ENCODE measurements at places on chromosomes 16 and 17.

DNA sequence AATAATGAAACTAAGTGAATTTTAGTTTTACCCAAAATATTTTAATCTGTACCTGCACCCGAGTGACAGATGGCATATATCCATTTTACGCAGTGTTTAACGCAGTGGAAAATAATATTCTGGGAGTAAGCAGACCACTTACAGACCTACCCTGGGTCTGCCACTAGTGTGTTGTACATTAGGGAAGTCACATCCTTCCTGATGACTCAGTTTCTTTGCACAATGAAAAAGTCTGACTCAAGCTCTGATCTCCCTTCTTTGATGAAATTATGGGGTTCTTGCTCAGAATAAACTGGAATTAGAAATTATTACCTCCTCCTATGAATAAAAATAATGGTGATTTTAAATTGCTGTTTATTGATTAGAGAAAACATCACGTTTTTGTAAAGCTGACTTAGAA lies 123.2 kb upstream of the AXIN2 start:
- no peak for DNase-seq

- no peak for DNase-seq
Observed at GRCh38 chr17:50186661-50187393, 14.6 kb downstream of the COL1A1 start.

- no peak for DNase-seq
Observed at GRCh38 chr16:23877107-23878070, 41.6 kb downstream of the PRKCB start.

DNA sequence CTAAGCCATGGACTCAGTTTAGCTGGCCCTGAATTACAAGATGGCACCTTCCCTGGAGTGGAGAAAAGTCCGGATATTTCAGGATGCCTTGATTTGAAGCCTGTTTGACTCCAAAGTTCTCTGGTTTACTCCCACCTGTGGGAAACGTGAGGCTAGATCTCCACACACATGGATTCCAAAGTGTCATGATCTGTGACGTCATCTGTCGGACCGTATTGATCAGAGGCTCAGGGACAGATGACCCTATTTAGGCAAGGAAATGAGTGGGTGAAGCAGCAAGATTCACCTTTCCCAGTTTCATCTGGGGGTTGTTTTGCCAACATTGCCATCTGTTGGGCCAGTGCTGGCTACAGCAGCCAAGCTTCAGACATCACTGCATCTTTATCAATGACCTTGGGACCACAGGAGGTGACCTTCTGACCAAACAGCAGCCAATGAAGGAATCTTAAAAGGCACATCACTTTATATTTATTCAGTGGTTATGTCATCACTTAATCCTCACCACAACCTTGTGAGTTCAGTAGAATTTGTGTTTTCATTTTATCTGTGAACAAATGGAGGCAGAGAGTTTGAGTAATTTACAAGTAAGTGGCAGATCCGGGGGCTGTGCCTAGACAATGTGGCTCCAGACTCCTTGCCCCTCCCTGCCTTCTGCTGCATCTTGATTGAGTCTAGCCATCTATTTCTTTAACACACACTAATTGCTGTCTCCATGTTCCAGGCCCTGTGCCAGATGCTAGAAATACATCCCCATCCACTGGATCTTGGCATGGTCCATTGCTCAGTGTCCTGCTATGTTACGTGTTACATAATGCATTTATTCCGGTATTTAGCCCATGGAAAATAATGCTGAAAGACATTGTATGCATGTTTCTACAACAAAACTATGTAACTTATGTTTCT lies 1.5 kb upstream of the CDH13 start:
- no peak for DNase-seq

DNA sequence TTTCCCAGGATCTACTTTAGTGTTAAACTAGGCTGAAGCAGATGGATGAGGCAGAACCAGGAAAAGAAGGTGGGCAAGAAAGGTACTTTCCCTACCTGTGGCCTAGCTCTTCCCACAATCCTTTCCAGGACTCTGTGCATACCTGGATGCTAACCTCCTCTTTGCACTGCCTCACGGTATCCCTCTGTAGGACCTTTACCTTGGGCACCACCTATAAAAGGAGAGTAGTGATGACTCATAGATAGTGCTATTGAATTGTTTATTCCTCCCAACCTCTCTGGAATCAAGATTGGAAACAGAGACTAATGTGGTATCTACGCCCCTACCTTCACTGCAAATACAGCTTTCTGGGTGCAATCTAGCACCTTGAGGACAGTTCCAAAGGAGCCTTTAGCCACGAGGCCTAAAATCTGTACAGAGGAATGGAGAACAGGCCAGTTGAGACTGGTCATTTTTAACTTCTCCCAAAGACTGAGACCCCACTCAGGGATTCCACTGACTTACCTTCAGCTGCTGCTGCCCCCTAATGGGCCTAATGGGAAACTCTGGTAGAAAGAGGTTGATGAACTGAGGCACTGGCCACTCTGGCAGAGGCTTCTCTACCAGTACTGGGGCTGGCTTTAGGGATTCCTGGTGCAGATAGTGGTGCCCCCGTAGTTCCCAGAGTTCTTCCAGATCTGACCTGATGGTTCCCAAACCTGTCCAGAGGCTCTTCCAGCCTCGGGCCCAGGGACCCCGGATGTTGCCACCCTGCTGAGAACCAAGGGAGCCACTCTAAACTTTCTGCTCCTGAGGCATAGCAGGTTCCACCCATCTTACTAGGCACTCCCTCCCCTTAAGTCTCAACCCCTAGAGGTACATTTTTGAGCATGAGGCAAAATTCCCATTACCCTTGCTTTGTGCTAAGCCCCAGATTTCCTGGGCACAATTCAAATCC lies 781 bp downstream of the RSKR start:
- DNase-seq: peak; percentile 2

- no peak for DNase-seq
Observed at GRCh38 chr17:75814021-75814395, 29.4 kb downstream of the UNK start.

DNA sequence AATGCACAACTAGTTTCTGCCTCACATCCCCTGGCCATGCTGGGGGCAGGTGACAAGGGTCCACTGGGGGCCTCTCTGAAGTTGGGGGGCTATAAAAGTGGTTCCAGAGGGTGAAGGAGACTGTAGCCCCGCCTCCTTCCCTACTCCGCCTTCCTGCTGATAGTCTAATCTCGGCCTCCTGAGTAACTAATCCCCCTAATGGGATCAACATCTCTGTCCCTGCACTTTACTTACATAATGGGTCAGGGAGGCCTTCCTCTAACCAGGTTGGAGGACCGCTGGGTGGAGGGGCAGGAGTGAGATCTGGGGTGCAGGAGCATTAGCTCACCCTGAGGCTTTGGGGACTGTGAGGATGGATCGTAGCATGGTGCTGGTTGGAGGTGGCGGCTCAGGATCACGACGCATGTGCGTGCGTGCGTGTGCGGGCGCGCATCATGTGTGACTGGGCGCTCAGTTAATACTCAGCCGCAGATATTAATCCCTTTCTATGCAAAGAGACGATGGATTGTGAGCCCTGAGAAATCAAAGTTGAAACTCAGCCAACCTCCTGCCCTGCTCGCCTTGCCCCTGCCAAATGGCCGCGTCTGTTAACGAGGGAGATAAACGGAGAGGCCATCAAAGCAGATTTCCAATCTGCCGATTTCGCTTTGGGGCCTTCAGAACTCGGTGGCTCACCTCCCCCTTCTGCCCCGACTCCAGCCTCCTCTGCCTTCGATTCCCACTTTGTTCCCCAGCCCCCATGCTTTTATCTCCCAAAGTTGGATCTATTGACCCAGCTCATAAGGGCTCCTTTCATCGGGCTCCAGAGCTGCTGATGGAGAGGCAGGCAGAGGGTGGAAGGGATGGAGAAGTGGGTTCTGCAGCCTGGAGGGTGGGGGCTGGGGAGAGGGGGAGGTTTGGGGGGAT lies 107.3 kb downstream of the SDK2 start:
- DNase-seq: no peak

GRCh38 chr16:87715658-87716057 lies 50.1 kb downstream of the KLHDC4 start:
- DNase-seq: no peak

- DNase-seq: no peak
Observed at GRCh38 chr17:82330322-82331239, 3.0 kb downstream of the SECTM1 start.

GRCh38 chr17:37743875-37744632 lies 805 bp downstream of the HNF1B start:
- no peak for DNase-seq

DNA sequence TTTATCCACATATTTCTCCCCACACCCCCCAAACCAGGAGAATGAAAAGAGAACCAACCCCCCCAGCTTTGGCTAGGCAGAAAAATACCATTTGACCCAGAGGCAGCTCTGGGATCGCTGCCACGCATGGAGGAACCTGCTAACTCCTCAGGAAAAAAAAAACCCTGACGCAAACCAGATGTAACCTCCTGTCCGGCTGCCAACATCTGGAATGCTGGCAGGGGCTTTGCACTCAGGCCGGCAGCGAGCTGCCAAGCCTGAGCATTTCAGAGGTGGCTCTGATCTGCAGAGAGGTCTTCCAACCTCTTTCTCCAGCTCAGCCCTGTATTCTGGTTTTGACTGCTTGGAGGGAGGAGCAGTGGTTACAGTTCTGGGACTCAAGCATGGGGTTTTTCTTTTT lies 8.2 kb downstream of the IGFBP4 start:
- no peak for DNase-seq

DNA sequence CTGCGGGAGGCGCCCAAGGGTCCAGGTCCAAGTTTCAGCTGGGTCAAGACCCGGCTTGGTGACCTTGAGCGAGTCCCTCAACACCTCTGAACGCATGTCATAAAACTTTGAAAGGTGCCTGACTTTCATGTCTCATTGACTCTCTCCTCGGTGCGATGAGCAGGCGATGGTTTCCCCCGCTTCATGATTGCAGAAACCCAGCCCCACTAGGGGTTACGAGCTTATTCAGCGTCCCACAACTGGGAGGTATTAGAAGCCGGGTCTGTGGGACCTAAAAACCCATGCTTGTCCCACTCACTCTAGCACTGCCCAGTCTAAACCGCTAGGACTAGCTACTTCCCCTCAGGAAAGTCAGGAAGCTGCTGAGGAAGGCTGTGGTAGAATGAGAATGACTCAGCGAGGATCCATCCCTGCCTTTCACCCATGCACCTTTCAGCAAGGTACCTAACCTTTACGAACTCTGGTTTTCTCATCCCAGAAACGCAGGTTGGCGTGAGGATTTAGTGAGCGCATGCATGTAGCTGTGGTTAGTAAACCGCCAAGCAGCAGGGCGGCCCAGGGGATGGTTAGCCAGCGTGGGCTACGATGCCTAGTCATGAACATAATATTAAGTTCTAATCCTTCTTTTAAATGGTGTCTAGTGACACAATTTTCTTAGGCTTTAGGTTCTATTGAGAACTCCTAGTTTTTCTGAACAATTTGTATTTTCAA lies 26.2 kb upstream of the RFFL start:
- DNase-seq: peak; percentile 70

DNA sequence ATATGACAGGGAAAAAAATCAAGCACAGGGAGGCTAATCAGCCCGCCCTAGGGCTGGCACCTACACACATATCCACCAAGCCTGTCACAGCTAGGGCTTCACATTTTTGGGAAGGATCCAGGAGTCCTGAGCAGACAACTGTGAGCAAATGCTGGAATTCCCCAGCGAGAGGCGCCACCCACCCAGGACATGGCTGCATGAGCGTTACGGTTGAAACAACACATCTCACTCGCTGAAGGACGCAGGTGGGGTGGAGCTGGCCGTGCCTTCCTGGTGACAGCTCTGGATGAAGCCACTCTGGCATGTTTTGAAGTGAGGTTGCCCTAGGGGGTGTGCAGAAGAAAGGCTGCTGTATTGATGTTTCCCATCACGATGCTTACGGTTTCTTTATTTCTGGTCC lies 315.1 kb upstream of the EEF2KMT start:
- DNase-seq: no peak

GRCh38 chr16:23420011-23420410 lies 33.0 kb downstream of the COG7 start:
- DNase-seq: no peak

Measured in stimulated activated naive CD4-positive, alpha-beta T cell treated with Interleukin-2 at 50 U/mL for 16 hours (primary cell).